ENCODE measurements at places on chromosomes 2 and 18.

- DNase-seq, result no peak
Measured at GRCh38 chr2:120690521-120690920, 45.1 kb upstream of the GLI2 start.

DNA sequence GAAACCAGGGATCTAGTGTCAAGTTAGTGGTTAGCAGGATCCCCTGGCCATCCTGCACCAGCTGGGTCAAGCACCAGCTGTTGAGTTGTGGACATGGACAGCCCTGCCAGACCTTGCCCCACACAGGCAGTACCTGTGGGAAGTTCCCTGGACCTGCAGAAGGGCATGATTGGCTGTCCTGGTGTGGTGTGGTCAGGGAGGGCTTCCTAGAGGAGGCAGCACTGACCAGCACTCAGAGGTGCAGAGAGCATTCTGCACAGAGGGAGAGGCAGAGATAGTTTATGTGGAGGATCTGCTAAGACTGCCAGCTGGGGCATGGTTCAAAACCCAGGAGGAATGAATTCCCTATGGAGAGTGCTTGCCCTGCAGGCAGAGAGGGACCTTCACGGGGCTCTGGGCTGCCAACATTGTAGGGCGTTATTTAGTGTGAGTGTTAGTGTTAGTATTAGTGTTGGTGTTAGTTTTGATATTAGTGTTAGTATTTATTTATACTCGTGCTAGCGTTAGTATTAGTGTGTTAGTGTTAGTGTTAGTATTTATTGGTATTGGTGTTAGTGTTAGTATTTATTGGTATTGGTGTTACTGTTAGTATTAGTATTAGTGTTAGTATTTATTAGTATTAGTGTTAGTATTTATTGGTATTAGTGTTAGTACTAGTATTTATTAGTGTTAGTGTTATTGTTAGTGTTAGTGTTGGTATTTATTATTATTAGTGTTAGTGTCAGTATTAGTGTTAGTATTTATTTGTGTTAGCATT, 31.9 kb downstream of the TWIST2 start:
- DNase-seq, result no peak

DNA sequence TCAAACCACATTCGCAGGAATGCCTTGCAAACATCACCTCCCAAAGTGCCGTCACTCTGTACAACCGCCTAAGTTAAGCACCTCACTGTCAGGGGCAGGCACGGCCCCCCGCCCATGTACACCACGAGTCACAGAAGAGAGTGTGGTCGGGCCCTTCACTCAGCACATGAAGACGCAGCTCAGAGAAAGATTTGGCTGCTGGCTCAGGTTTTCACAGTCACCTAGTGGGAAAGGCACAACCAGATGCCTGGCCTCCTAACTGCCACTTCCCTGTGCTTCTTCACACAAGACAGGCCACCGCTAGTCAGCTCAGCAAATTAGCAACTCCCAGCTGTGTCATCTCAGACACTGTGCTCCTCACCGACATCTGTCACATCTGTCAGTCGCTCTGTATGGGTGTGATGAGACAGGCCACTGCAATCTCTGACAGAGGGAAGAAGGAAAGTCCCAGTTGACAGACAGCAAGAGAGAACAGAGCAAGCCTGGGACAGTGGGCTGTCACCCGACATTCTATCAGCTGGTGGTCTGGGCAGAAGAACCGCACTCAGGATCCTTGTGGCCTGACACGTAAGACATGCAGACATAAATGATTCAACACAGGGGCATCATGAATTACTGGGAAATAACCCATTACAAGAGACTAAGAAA, 60.8 kb downstream of the CRACDL start:
- DNase-seq, result no peak

DNA sequence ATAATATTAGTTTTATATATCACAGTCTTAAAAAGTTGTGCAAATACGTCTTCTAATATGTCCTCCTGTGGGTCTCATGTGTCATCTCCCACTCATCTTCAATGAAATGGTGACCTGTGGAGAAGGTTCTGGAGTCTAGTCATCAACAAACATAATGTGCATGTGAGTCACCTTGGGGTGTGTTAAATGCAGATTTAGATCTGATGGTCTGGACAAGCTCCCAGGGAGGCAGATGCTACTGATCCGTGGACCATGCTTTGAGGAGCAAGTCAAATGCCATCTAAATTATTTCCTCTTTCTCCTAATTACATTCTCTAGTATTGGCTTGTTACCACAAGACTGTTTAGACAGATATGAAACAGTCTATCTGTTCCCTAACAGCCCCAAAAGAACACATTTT, 210.9 kb downstream of the CD226 start:
- no peak for DNase-seq

DNA sequence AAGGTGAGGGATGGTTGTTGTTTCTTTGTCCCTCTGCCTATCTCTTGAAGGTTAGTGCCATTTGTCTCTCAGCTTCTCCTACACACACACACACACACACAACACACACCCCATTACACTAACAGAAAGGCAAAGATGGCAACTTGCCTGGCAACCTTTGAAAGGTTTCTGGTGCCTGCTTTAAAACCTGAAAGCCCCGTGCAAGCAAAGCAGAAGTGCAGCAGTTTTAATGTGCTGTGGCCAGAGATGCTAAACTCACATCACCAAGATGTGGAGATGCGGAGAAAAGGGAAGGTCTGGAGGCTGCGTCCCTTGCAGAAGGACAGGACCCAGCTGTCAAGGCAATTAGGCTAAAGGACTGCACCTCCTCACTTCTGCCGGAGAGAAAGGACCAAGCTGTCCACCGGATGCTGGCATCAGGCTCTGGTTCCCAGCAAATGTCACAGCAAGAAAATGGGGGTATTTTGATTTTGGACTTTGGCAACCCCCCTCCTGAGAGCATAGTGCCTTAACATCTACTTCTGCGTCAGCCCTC, 196.4 kb downstream of the ARL4C start:
- no peak for DNase-seq

DNA sequence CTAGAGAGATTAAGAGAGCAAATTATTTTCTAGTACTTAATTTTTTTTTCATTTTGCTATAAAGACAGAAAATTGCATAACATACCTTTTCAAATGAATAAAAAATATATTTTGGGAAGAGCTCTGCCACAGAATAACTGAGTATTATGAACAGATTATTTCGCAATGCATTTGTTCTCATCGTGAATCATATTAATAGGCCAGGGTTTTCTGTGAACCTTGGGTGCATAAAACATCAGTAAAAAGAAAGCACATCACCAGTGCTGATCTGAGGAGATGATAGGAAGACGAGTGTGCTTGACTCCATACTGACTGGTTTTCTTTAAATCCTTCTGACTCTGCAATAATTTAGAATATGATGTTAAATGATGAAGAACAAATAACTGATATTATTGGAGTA, 409.1 kb downstream of the CPS1 start:
- DNase-seq, result no peak

DNA sequence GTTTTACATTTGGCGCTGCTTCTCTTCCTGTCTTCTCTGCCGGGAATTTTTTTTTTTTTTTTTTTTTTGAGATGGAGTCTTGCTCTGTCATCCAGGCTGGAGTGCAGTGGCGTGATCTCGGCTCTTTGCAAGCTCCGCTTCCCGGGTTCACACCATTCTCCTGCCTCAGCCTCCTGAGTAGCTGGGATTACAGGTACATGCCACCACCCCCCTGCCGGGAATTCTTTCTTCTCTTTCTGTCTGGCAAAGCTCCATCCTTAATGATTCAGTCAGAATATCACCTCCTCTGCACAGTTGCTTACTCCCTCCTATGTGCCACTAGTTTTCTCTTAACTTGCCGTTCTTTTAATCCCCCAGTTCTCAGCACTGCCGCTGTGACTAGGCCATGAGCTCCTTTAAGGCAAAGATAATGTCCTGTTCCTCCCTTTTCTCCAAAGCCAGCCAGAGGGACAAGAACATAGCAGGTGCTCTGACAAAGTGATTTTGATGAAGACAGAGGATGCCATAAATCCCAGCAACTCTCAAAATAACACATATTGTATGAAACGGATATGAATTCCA, 112.1 kb upstream of the LRATD1 start:
- DNase-seq, result no peak

GRCh38 chr2:200786826-200787225, 24.9 kb upstream of the BZW1 start:
- DNase-seq, result no peak

DNA sequence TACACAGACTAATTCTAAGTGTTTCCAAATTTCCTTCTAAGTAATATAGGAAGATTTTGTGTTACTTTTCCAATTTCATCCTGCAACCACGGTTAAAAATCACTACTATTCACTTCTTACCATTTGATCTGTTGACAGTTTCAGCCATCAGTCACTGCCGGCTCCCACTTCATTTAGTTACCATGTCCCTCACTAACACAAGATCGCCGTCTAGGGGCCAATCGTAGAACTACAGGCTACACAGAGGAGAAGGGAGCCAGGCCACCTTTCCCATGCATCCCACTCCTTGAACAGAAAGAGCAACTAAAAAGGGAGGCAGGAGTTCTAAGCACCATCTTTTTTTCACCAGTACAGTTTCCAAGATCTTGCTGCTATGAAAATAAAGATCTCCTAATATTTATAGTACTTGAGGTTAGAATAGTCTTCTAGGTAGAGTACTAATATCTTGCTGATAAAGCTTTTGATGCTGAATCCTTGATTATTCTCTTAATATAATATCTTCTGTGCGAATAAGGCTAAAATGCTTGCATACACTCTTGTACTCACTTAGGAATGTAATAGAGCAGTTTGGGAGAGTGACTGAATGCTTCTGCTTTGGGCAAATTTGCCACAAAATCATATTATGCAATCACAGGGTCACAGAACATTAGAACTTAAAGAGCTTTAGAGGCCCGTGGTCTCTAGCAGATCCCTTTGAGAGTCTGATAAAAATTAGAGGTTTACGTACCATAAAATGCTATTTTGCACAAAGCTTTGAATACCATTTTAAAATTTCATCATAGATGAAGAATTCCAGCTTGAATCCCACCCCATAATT, 39.5 kb upstream of the CYP1B1 start:
- peak; percentile 39 for DNase-seq

DNA sequence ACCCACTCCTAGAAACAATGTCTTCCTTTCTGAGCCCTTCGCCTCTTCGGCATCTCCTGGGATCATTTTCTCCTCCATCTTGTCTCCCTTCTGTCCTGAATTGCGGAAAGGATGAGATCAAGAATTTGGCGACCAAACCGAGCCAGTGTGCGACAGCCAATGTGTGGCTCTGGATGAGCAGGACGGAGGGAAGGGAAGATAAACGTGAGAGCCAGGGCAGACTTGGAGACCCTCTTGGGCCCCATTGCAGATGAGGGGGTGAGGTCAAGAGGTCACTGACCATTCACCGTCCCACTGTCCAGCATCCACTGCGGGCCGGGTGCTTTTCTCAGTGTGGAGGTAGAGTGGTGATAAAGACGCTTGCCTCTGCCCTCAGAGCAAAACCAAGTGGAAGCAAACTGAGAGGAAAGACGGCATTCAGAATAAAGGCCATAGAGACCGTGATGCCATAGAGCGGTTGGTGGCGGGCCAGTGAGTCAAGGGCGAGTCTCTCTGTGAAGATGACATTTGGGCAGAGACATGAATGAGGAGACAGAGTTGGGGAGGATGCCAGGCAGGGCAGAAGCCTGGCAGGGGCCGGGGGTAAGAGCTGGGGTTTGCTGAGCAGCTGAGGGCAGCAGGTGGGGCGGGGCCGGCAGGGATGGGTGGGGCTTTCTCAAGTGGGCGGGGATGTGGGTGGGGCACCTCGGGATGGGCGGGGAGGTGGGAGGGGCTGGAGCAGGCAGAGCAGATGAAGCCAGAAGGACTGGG, 55.6 kb downstream of the ACAA2 start:
- DNase-seq, result no peak

GRCh38 chr2:28764909-28765711, 13.5 kb downstream of the PPP1CB start:
- DNase-seq, result no peak

DNA sequence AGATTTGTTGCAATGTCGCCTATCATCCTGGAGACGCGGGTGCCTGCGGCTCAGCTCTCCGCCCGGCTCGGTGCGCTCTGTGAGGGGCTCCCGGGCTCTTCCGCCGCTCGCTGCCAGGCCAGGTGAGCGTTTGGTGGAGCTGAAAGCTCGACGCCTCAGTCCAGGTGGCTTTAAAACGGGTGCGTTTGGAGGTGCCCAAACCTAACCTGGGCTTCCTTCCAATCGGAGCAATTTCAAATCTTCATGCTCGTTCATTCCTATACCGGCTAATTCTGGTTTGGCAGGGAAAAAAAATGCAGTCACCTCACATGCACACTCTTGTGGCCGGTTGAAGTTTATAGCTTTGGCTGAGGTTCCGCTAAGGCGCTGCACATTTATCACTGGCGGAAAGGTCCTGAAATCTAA, at the start of gene SLC16A14:
TSS of gene SLC16A14 (minus strand) at position 274 of the 405 bp plus-strand sequence. CDS start 9,572 bp downstream, outside the sequence.
- no peak for DNase-seq

- DNase-seq, result no peak
Measured at GRCh38 chr18:26335571-26336487, 109.6 kb downstream of the TAF4B start.

DNA sequence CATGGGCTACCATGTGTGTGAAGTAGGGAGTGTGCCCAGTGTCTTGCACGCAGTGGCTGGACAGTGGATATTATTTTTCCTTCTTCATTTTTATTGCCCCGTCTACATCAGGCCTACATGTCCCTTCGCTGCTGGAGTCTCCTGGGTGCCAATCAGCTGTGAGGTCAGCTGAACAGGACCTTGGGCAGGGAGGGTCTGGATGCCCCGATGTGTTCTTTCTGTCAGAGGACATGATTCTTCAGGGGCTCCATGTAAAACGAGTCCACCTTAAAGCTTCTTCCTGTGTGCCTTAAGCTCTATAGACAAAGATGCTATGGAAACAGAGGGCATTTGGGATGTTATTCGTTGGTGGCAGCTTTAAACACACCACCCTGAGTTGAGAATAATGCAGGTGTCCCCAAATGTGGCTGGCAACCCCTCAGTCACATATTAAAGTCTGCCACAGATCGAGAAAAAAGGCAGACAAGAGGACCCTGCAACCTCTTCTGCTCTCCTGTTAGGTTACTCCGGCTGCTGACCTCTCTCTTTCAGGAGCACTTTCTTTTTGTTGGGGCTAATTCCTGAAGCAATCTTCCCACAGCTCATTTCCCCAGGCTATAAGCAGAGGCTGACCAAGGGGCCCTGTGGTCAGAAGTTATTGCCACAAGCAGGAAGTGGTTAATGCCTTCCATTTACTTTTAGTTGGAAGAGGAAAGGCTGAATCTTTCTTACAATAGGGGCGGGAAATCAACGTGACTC, 20.0 kb downstream of the GREB1 start:
- DNase-seq, result no peak

GRCh38 chr2:136962105-136962725, 196.9 kb downstream of the THSD7B start:
- no peak for DNase-seq

DNA sequence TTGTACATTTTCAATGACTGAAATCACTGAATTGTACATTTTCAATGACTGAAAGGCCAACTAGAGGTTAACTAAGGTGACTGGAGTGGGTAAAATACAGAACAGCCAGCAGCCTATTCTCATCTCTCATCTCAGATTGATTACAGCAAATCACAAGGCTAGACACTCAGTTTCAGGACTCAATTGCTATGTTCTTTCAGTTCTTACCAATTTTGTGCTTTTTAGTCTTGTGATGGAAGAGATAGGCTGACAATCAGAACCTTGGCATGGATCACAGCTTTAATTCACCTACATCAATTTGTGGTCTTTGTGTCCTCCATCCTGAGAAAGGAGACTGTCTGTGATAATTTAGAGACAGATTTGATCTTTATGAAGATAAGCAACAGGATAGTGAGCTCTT, 124.7 kb downstream of the GULP1 start:
- DNase-seq, result no peak

Measured in activated T-helper 1 cell treated with anti-CD3 and anti-CD28 coated beads, Interleukin-2, amount 50 U/mL, for 16 hours (primary cell).